8988T (cell line): ENCODE measurements at places on chromosomes 6 and 20.
A peak's percentile ranks its signal among the peaks of the same experiment; 100 is the strongest.

DNA sequence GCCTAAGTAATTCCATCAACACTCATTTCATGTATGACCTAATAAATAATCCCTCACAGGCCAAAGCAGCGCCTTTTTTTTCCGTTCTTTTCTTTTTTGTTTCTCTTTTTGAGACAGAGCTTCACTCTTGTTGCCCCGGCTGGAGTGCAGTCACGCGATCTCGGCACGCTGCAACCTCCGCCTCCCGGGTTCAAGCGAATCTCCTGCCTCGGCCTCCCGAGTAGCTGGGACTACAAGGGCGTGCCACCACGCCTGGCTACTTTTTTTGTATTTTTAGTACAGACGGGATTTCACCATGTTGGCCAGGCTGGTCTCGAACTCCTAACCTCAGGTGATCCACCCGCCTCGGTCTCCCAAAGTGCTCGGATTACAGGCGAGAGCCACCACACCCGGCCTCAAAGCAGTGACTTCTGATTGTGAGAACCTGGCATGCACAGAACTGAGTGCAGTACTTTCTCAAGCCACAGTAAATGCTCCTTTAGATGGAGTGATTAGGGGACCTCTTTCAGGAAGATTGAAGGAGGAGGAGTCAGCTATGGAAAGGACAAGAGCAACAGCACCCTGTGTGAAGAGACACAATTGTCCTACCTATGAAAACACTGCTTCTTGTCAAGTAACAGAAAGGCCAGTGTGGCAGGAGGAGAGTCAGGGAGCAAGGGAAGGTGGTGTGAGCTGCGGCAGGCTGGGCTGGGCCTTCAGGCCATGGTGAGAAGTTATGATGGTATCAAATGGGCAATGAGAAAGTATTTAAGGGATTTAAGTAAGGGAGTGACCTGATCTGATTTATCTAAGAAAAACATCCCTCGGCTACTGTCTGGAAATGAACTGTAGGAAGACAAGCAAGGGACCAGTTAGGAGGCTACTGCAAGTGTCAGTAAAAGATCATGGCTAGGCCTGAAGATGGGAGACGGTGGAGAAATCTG is 1.7 kb upstream of the SCAF8 start:
- no peak for DNase-seq

DNA sequence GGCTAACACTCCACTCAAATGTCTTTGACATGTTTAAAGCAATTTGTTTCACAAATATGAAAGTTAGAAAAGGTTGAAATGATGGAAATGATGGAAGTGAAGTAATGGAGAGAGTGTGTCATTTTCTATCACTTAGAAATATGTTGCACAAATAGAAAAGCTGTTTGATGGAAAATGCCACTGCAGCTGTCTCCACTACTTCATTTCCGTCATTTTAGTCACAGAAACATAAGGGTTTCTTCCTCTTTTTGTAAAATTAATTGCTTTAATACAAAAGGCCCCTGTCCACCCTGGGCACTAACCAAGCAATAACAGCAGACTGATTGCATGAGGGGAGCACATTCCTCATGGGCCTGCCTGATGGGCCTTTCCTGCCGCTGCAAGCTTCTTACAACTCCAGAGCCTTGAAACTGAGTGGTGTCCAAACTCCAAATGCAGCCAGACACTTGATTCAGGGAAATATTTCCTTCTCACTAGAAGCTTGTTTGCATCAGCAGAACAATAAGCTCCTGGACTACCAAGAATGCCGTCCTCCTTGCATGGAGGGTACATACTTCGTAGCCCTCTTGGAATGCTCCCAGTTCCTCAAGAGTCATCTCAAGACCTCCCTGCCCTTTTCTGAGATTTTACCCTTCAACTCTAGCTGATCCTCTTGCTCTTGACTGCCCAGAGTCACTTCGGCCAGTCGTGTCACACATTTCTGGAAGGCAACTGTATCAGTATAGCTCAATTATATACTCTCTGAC is 36.1 kb downstream of the F13A1 start:
- no peak for DNase-seq

DNA sequence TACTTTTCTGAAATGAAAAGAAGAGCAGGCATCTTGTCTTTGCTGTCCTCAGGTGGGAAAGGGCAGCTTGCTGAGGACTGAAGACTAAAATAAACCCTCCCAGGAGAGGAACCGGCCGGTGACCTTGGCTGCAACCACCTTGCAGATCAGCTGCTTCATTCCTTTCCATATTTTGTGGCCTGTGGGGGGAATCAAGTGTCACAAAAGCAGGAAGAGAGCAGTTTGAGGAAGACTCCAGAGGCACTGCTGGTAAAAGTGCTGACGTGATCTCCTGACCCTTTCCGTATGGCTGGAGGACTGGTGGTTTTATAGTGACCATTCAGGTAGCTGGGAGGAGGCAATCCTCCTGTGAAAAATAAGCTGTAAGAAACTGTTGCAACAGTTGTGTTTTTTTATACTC is 157.0 kb downstream of the PLCB4 start:
- no peak for DNase-seq

- DNase-seq: no peak
Measured at GRCh38 chr20:44901974-44902373, 7.9 kb upstream of the PABPC1L start.

DNA sequence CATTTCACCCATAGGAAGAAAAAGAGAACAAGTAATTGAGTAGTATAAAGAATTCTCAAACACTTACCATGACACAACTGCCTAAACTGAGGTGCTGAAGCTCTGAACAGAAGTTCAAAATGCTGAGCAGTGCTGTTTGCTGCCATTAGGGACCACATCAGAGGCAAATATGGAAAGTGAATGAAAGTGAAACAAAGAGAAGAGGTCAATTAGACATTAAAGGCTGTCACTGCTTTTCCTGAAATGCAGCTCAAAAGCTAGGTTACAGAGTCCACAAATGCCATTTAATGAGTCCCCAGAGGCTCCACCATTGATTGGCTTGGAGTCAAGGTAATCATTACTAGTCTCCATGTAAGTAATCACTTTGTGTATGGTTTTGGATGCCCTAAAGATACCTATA is 46.1 kb downstream of the POU3F2 start:
- no peak for DNase-seq

- DNase-seq: no peak
Measured at GRCh38 chr20:57383447-57384347, 7.5 kb upstream of the RBM38 start.

- no peak for DNase-seq
Measured at GRCh38 chr6:80489911-80490635, 383.6 kb downstream of the BCKDHB start.

GRCh38 chr6:154732538-154733182 is 556 bp upstream of the SCAF8 start:
- peak; percentile 18 for DNase-seq
